Lung microvascular endothelial cell (primary cell): ENCODE measurements at places on chromosomes 11 and 22. TPM values are rescaled to one million over a fixed set of nuclear protein-coding genes. Genes with fewer than 3 reads are reported as not detected.

Gene SAA4
- not detected in 2 replicates for total RNA-seq

DNA sequence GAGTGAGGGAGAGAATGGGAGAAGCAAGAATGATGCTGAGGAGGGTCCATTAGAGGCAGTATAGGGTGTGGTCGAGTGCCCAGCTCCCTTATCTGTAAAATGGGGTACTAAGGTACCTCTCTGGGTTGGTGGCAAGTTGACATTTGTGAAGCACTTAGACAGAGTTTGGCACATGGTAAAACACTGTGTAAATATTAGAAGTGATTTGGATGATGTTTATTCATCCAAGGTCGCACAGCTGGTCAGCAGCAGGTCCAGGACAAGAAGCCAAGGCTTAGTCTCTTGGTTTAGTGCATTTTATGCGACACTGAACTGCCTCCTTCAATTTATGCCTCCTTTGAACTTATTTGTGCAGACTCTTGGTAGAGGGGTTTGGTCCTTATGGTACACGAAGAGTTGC lies 19.4 kb downstream of the KREMEN1 start:
- DNase-seq = no peak

Gene IPO7
- total RNA-seq = 84.8 and 90.5 TPM in 2 replicates

Gene TPST2
- 34.7 and 78.8 TPM in 2 replicates for total RNA-seq

- no peak for DNase-seq
These were observed 1.1 kb upstream of the CNGA4 start for GRCh38 chr11:6237761-6238302.
